AG08395 (cell line): ENCODE measurements at places on chromosomes 2 and 18.

GRCh38 chr2:195758846-195759245 is 101.8 kb downstream of the SLC39A10 start:
- DNase-seq: no peak

DNA sequence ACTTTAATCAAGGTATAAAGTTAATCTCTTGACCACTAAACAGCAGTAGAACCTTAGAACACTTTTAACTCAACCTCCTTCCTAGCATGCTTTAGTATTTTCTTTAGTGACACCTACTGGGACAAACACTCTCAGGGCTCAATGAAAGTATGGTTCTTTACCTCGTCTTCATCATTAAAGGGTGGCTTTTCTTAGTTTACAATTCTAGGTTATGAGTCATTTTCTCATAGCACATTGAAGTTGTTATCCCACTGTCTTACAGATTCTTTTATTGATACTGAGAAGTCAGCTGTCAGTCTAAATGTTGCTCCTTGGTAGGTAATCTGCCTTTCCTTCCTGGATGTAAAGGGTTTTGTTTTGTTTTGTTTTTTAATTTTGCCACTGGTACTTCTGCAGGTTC is 38.0 kb downstream of the SIGLEC15 start:
- DNase-seq: no peak

DNA sequence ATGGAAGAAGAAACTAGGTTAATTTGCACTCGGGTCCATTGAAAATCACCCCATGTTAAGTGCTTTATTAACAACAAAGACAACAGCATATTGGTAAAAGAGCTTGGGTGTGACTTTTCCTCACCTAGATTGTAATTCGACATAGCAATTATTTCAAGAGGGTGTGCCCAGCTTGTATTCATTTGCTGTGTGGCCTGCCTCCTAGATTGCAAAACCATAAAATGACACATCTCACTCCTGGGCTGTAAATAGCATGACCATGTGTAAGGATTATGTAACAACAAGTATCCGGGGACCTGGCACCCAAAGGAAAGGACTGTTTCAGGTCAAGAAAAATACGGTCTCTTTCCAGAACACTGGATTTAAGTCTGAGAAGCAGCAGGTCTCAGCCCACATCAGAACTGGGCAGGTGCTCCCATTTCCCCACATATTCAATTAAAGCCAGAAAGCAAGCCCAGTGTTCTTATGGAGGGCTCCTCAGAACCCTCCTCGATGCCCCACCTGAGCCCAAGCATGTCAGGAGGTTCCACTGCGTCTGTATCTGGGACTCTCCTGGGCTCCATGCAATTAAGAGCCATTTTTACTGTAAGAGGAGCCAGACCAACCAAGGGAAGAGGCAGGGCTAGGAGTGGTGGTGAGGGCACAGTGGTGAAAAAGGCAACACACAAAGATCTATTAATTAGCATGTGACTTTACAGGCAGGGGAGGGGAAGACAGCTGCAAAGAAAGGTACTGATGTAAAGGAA is 39.2 kb downstream of the MREG start:
- DNase-seq: peak; percentile 59

- DNase-seq: no peak
Measured at GRCh38 chr2:232299084-232299483, 79.5 kb upstream of the ALPP start.

DNA sequence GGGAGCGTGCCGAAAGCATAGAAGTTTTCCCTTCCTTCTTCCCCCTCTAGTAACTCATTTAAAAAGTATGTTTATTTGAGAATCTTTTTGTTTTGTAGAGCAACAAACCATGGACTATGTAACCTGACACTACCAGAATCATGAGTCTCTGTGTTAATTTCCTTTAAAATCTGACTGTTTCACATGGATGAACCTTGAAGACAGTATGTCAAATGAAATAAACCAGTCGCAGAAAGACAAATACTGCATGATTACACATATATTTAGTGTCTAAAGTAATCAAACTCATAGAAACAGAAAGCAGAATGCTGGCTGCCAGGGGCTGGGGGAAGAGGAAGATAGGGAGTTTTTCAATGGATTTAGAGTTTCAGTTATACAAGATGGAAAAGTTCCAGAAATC is 32.3 kb downstream of the PTPN2 start:
- DNase-seq: no peak

DNA sequence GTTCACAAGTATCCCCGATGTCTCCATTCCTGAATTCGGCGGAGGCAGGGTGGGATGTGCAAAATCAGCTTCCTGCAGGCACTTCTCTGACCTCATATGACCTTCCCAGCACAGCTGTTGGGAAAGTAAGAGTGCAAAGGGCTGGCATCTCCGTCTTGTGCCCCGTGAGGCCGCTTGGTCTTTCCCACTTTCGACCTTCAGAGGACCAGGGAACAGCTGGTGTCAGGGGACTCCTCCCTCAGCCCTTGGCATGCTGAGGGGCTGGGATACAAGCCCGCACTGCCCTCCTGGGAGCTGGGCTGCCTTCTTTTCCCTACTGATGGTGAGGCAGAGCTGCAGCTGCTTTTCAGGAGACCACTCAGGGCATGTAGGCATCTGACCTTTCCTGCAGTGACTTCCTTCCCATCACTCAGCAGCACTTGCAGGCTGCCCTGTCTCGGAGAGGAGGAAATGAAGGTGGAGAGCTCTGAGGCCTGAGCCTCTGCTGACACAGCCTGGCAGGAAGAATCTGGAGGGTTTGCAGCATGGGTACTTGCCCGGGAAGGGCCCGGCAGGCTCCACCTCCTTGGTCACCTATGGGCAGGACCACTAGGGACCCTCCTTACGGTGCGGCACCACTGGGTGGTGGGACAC is 277.2 kb upstream of the HS6ST1 start:
- DNase-seq: no peak

- DNase-seq: no peak
Measured at GRCh38 chr2:49332415-49332814, 178.1 kb upstream of the FSHR start.

DNA sequence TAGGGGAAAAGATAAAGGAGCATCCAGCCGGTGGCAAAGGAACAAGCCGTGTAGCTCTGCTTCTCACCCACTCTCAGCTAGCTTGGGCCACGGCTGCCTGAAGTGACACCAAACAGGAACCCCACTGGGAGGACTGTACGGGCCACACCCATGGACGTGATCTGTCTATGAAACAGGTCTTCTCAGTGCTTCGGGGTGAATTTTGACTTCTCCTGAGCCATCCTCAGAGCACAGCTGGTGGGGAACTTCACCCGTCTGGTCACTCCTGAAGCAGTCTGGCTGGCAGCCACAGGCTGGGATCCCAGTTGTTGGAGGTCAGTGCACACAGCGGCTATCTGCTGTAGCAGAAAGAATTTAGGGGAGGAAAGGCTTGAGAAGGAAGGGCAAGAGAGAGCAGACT is 223.8 kb downstream of the FAM210A start:
- DNase-seq: no peak

DNA sequence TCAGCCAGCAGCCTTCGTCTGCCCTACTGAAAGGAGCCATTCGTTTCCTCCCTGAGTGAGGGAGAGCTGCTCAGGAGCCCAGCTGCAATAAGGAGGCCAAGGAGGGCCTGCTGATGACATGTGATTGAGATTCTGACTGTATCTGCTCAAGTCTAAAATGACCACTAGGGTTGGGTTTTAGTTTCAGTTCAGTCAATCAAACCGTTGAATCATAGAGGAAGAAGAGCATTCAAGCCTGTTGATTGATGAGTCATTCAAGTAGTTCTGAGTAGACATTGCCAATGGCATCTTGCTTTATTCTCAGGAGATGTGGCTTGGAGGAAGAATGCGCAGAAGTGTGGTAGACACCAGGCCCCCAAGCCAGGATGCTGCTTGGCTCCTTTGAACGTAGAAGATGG is 19.9 kb upstream of the BCL2L11 start:
- DNase-seq: no peak

- no peak for DNase-seq
Measured at GRCh38 chr2:122481244-122481622, 725.8 kb downstream of the TSN start.

- no peak for DNase-seq
Measured at GRCh38 chr2:189008555-189009262, 34.5 kb downstream of the COL3A1 start.

- DNase-seq: no peak
Measured at GRCh38 chr2:107992069-107992468, 5.7 kb downstream of the SLC5A7 start.

DNA sequence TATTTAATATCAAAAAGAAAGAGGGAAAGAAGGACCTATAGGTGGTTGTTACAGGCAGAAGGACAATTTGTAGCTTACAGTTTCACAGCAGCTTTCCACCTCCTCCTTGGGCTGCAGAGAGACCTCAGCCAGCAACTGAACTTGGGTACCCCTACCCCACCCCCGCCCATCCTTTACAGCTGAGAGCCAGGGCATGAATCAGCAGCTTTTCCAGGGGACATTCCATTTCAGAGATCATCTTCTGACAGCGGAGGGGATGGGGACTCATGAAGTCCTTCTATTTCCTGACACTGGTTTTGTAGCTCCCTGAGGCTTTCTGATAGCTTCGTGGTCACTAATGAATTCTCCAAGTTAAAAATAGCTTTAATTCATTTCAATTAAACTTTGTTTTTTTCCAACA is 96.4 kb downstream of the ITGB1BP1 start:
- peak; percentile 13 for DNase-seq

DNA sequence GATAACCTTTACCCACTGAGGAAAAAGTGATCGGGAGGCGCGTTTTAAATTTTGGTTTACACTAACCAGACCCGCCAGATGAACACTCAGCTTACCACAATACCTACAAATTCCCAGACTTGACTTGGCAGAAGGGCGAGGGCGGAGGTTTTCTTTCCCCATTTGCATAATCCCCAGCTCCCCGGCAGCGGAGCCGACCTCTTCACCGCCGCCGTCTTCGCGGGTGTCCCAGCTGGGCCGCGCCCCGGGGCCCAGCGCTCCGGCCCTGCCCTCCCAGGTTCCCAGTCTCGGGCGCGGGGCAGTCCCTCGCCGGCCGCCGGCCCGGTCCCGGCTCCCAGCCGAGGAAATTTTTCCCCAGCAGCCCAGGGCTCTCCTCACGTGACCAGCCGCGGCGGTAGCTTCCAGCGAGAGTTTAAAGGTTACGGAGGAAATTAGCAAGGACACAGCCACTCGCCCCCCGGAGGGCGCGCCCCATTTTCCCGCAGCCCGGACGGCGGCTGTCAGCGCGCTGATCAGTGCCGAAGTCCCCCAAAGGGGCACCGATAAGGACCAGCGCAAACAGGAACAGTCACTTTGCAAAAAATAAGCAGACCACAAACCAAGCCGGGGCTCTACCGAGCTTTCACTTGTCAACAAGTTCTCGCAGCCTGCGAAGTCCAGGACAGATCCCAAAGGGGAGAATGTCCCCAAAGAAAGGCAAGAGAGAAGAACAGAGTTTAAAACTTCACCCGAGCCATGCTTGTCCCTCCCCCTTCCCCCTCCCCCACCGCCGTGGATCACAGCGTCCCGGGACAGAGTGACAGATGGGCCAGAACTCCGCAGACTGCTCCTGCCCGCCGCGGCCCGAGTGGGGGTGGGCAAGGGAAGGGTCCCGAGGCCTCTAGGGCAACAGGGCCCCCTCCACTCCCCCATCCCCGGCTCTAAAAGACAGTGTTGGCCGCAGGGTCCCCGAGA is 1.3 kb upstream of the PRKCE start:
- DNase-seq: peak; percentile 57

DNA sequence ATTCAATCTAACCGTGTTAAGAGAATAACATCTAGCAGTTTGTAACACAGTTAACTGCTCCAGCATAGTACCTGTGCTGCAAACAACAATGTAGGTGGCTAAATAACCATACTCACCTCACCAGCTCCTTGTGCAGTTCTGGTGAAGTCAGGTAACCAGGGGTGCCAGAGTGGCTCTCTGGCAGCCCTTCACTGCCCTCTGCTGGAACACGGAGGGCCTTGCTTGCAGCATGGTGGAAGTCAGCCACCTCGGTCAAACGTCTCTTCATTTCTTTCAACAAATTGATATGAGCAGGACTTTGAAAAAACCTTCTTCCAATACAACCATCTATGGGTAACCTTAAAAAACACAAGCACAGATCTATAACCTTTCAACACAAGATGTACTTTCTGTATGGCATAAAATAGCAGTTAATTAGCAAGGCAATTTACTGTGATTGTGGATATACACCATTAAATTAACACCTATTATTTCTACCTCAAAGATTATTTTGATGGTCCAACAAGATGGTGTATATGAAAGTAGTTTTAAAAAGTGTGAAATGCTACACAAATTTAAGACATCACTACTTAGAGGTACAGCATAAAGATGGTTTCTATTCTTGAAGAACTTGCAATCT is 56.6 kb downstream of the EPG5 start:
- peak; percentile 66 for DNase-seq

DNA sequence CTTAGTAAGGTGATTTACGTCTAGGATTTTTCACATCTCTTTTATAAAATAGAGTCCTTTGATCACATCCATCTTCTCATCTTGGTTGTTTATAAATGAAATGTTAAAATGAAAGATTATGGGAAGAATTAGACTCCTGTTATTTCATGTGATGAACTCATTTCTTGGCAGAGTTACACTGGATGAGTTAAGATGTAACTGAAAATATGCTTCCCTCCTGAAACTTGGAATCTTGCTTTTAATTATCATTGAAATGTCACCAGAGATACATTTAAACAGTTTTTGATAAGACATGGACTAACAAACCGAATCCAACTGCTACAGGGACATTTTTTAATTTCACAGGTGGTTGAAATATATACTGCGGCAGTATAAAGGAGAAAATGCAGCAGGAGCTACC is 274.0 kb downstream of the DLGAP1 start:
- DNase-seq: no peak

DNA sequence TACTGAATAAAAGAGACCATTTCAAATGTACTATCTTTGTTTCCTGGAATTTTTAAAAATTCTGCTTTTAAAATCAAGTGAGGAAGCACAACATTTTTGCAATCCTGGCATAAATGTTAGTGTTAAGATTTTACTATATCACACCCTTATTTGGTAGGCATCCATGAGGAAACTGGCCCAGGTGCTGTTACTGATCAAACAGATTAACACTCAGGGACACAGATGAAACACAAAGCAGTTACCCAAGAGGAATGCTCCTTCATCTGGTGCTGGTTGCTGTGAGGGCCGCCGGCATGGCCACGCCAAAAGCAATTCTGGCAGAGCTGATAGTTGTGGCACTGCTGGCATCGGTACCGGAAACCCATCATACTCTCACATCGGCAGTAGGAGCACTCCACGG is 96.8 kb downstream of the DTNB start:
- DNase-seq: no peak

DNA sequence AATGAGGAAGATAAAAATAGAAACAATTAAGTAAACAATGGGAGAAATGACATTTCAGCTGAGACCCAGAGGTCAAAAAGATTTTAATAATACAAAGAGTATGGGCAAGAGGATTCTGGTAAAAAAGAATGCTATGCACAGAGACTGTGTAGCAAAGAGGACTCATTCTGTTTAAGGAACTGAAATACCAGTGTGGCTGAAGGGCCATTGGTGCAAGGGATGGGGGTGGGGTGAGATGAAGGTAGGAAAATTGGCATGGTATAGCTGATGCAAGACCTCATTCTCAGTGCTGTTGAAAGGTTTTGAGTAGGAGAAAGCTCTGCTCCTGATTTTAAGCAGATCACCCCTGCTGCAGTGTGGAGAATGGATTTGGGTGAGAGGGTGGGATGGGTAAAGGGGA is 10.8 kb downstream of the GALNT1 start:
- no peak for DNase-seq

GRCh38 chr18:46073474-46074331 is 1.6 kb upstream of the PSTPIP2 start:
- peak; percentile 66 for DNase-seq

- DNase-seq: no peak
Measured at GRCh38 chr2:238884122-238884811, 36.4 kb downstream of the TWIST2 start.

- no peak for DNase-seq
Measured at GRCh38 chr18:1103537-1103936, 198.9 kb downstream of the ADCYAP1 start.

- no peak for DNase-seq
Measured at GRCh38 chr2:176039375-176039774, 37.3 kb upstream of the LNPK start.
